ENCODE measurements at places on chromosomes 11 and 22.

GRCh38 chr11:132278801-132279574 lies 908.6 kb downstream of the NTM start:
- peak; percentile 27 for DNase-seq

DNA sequence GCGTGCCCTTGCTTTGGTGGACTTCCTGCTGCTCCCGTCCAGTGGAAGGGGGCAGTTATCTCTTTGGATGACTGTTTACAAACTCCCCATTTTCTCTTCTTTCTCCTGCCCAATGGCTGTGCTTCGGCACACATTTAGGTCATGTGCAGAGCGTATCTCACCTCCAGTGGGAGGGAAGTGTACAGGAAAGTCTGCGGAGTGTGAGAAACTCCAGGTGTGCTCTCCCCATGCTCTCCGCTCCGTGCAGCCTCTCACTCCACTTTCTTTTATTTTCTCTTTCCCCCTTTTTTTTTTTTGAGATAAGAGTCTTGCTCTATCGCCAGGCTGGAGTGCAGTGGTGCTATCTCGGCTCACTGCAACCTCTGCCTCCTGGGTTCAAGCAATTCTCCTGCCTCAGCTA lies 11.9 kb upstream of the TEF start:
- no peak for DNase-seq

DNA sequence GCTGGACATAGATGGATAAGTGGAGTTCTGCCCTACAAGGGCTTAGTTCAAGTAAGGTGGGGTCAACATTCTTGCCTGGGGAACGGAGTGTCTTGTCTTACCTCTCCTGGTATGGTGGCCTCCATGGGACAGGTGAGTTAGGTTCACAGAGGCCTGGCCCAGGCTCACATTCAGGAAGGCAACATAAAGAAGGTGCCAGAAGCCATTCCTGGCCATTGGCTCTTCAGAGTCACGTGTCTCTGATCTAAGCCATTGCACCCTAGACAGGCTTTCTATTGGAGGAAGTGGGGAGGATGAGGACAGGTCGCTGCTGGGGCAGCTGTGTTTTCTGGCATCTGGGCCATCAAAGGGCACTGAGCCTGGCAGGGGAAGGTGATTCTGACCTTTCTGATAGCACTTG lies 14.8 kb downstream of the LMO2 start:
- DNase-seq: no peak

DNA sequence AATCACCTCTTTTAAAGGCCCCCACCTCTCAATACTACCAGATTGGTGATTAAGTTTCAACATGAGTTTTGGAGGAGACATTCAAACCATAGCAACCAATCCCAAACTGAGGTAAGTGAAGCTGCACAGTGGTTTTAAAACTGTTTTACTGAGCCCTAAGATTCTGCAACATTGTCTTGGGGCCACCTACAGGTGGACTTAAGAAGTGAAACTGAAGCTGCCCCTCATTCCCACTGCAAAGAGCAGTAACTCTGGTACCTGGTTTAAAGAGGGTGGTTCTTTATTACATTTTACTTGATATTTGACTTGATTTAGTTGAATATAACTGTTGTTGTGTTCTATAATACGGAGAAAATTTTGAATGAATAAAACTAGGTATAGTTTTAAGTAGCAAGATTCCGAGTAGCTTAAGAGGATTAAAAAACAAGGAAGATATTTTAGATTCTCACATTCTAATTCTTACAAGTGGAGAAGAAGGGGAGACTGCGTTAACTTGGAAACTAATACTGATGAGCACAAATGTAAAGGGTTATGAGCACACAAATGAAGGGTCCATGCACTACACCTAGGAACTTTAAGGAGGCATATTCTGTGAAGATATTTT lies 26.7 kb downstream of the SYT9 start:
- DNase-seq: no peak
